Prostate gland (tissue), 2 donors: ENCODE measurements at places on chromosomes 2 and 18.

GRCh38 chr2:161136696-161137324 lies 23.4 kb upstream of the TANK start:
- no peak for DNase-seq

DNA sequence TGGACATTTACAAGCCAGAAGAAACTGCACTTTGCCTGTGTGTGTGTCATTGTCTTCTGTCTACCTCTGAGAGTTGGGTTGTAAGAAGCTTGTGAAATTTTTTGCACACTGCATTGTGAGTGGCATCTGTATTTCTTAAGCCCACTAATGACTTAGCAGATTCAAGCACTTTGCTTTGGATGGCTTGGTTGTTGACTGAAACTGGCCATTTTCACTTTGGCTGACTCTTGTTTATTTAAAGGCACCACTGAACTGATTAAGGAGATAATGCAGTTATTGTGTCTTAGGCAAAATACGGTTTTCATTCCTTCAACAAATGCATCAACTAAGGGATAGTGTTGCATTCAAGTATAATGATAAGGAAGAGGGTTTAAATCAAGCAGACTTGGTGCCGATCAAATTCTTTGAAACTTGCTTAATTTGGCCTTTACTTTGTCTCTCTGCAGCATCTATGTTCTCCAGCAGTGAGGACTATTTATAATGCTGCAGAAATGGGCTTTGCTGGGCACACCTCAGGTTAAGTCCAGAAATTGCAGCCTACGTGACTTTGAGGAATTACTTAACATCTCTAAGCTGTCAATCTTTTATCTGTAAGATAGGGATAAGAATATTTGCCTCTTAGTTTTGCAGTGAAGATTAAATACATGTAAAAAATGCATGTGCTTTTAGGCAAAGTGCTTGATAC lies 142.0 kb downstream of the CCDC85A start:
- no peak for DNase-seq

DNA sequence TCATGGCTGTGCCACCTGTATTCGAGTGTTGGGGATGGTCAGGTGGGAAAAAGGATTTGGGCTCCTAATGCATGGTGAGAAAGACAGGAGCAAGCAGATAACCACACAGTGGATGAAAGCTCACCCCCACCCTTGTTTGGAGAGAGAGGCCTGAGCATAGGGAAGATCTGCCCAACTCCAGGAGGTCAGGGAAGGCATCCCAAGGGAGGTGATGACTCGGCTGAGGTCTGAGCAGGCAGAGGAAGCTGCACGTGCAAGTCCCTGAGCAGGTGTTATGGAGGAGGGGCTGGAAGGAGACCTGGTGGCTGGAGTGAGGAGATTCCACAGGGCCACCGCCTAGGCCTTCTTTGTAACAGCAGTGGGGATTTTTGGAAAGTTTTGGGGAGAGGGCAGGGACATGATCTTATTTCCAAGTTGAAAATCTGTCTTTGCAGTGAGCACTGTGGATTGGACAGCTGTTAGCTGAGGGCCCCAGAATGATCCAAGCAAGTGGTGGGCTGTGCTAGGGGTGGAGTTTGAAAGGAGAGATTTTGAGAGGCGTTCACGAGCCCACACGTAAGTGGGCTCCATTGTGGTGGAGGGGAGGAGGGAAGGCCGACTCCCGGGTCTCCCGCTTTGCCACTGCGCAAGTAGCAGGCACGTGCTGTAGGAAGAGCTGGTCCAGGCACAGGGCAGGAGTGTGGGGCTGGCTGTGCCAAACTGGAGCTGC lies 228.5 kb downstream of the GLI2 start:
- DNase-seq = no peak

DNA sequence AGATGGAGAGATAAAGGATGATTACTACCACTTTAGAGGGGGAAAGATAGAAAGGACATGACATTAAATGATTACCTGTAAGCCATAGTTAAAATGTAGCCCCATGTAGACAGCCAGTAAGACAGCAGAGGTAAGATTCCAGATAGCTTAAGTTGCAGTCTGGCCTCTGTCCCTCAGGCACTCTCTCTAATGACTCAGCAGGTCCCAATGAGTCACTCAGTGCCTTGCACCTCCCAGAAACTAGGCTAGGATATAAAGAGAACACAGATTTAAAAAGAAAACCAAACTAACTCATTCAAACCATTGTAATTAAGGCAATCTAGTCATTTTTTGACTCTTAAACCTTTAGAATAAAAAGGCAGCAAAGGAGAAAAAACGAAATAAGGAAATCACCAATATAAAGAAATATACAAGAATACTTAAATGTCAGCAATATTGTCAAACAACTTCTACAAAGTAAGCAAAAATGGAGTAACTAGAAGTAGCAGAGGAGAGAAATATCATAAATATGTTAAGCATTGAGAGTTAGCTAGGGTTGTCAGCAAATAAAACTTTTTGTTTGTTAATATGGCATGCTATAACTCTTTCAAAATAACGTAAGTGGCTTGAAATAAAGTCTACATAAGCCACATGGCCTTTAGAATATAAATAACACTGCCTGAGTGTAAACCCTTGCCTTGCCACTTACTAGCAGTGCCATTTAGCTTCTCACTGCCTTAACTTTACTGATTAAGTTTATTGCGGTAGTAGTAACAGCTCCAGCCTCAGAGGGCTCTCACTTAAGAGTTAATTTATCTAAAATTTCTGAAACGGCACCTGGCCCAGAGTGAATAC lies 48.5 kb downstream of the SOCS6 start:
- no peak for DNase-seq

- no peak for DNase-seq
Observed at GRCh38 chr18:13481820-13482617, 244.3 kb downstream of the FAM210A start.

- DNase-seq = no peak
Observed at GRCh38 chr2:134282629-134283400, 28.9 kb downstream of the MGAT5 start.

GRCh38 chr18:26813043-26813442 lies 52.5 kb downstream of the AQP4 start:
- peak; percentile 42 for DNase-seq

DNA sequence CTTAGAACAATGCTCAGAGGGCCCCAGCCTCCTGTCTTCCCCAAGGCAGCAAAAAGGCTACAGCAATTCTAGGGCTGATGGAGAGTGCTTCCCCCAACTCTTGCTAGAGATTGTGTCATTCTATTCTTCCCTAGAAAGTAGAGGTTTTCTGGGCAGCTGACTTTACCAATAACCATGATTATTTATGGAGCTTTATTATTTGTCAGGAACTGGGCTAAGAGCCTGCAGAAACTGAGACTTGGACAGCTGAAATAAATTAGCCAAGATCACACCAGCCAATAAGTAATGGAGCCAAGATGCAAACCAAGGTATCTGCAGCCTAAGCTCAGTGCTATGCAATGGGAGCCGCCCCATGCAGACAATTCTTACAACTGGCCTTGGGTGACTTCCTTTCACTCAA lies 84.8 kb downstream of the CCBE1 start:
- no peak for DNase-seq

GRCh38 chr2:111099402-111099801 lies 21.3 kb upstream of the BCL2L11 start:
- DNase-seq = no peak

DNA sequence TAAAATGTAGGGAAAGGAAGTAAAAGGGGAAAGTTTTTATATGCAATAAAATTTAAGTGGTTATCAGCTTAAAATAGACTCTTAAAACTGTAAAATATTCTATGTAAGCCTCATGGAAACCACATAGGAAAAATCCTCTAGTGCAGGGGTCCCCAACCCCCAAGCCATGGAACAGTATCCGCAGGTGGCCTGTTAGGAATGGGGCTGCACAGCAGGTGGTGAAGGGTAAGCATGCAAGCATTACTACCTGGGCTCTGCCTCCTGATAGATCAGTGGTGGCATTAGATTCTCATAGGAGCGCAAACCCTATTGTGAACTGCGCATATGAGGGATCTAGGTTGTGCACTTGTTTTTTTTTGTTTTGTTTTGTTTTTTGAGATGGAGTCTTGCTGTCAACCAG lies 1409.3 kb upstream of the CDH2 start:
- no peak for DNase-seq

- no peak for DNase-seq
Observed at GRCh38 chr2:118645876-118646275, 201.6 kb downstream of the EN1 start.

- peak; percentile 68 for DNase-seq
Observed at GRCh38 chr2:20604951-20605381, 45.9 kb downstream of the HS1BP3 start.

GRCh38 chr2:235001237-235002133 lies 49.7 kb downstream of the SH3BP4 start:
- no peak for DNase-seq

DNA sequence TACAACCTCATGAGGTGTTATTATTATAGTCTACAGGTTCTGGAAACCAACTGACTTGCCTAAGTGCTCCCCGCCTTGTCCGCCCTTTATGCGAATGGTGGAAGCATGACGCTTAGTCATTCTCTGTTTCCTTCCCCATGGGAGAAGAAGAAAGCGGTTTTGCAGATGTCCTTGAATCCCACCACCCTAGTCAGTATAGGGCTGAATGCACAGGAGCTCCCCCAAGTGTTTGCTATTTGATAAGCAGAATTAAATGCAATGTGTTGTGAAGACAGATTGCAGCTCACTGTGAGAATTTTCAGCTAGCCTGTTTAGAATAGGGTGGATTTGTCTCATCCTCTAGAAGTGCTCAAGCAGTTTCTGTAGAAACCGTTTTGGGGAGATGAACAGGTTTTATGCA lies 652.0 kb downstream of the DCC start:
- no peak for DNase-seq

- no peak for DNase-seq
Observed at GRCh38 chr2:100397118-100397860, 20.2 kb downstream of the CHST10 start.

DNA sequence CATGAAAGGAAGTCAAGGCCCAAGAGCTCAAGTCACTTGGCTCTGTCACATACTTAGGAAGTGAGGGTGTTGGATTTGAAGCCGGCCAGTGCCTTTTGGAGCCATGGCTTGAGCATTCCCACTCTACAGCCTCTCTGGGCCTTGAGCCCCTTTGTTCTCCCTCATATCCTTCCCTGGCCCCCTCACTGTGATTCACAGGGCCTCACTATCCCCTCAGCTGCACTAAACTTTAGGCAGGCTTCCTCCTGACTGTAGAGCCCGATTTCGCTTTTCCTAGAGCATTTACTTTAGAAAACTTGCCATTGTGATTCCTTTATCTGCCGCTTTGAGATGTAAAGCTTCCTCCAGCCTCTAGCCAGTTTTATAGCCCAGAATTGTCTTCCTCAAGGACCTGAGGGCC lies 107.6 kb downstream of the FBXO15 start:
- no peak for DNase-seq

DNA sequence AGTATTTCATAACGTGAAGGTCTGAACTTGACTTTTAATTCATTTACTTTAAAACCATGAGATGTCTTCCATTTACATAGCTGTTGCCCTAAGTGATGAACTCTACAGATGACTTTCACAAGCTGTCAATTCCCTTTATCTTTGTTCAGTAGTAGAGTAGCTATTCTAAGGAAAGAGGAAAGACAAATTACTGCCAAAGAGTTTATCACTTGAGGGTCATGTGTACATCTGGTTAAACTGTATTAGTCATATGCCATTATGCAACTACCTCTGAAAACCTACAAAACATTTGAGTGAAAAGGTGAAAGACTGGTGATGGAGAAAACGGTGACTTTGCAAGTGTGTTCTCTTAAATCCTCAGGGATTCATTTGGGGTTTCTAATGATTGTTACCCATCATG lies 763.9 kb downstream of the TMEM182 start:
- DNase-seq = no peak

DNA sequence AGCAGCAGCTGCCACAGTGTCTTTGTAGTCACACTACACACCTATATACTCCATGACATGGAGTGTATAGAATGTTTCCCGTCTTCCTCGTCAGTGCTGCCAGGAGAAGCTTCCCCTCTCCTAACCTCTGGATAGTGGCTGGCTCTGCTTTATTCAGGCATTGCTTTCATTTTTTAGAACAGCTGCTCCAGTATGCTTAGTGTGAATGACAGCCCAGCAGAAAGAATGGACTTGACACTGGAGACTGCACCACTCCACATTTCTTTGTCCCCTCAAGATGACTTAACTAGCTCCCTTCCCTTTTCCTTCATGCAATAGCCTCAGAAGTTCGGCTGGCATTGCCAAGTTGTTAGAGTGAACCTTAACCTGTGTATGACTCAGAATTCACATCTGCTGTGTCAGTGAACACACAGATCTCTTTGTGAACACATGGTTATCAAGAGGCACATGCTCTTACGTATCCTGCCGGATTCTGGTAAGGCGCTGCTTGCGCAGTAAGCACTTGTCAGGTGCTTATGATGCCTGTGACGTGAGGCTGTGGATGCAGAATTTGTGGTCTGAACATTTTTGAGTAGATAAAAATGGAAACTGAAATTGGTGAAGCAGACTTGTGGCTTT lies 73.9 kb downstream of the NEDD4L start:
- DNase-seq = peak; percentile 13

GRCh38 chr2:50309503-50309902 lies 722.4 kb downstream of the NRXN1 start:
- DNase-seq = no peak

- DNase-seq = no peak
Observed at GRCh38 chr2:47096451-47096850, 58.7 kb downstream of the STPG4 start.

DNA sequence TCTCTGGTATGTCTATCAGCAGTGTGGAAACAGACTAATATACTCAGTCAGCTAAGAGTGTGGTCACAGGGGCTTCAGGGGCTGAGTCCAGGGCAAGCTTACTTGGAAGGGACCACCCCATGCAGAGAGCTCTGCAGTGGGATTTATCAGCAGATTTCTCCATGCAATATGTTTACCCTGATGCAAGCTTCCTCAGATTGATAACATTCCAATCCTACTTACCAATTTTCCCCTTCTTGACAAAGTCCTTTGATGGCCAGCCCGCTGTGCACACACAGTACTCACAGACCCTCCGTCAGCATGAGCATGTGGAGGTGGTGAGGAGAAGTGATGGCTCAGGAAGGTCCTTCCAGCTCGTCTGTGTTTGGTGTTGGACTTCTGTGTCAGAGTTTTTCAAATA lies 51.8 kb downstream of the SH3RF3 start:
- no peak for DNase-seq

DNA sequence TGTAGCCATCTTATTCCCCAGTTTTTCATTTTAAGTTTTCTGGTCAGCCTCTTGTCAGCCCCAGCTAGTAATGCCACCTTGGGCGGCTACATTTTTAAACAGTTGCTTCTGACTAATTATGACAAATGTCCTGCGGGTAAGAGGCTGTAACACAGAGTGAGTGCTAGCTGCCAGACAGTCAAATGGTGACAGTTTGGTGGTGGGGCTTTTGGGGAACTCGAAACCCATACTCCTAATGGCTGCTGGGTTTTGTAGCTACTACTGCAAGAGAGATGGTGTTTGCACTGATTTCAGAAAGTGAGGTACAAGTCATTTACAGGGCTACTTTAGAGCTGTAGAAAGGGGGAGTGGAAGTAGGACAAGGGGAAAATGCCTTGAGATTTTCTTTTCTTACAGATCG lies 48.2 kb downstream of the ZCCHC2 start:
- DNase-seq = no peak
